ENCODE measurements at places on chromosomes 1 and 21. TPM values are rescaled to one million over a fixed set of nuclear protein-coding genes. Genes with fewer than 3 reads are reported as not detected.

The MORC3 gene
- 9.1 TPM for total RNA-seq

The DDR2 gene
- 80.9 TPM for total RNA-seq

The PUSL1 gene
- 32.4 TPM for total RNA-seq

The NTNG1 gene
- 10.9 TPM for total RNA-seq

The UQCRH gene
- total RNA-seq: 539 TPM

The AGO4 gene
- 3.1 TPM for total RNA-seq

The HLX gene
- 8.9 TPM for total RNA-seq

The GPX7 gene
- total RNA-seq: 55.5 TPM

The VSIG8 gene
- total RNA-seq: not detected

The RAB7B gene
- 3.4 TPM for total RNA-seq

The CNKSR1 gene
- total RNA-seq: 0.17 TPM

The UBE2U gene
- total RNA-seq: not detected

The KMO gene
- total RNA-seq: not detected

The B4GALT3 gene
- total RNA-seq: 33.1 TPM

The UBL4B gene
- total RNA-seq: not detected

The BTF3L4 gene
- 48.6 TPM for total RNA-seq

The CHD5 gene
- 0.50 TPM for total RNA-seq

The NTMT2 gene
- total RNA-seq: not detected

The NGF gene
- 0.50 TPM for total RNA-seq

The MRPS21 gene
- 74.6 TPM for total RNA-seq

The NUF2 gene
- total RNA-seq: 34.0 TPM

The ANKRD35 gene
- total RNA-seq: 6.8 TPM

The LMX1A gene
- not detected for total RNA-seq

The ZNF124 gene
- 8.0 TPM for total RNA-seq

The CD34 gene
- not detected for total RNA-seq

The FRRS1 gene
- 7.6 TPM for total RNA-seq

The OR2M3 gene
- not detected for total RNA-seq

Measured in bronchus fibroblast of lung (primary cell).